Activated naive CD4-positive, alpha-beta T cell (primary cell): ENCODE measurements at places on chromosomes 1 and 21.

DNA sequence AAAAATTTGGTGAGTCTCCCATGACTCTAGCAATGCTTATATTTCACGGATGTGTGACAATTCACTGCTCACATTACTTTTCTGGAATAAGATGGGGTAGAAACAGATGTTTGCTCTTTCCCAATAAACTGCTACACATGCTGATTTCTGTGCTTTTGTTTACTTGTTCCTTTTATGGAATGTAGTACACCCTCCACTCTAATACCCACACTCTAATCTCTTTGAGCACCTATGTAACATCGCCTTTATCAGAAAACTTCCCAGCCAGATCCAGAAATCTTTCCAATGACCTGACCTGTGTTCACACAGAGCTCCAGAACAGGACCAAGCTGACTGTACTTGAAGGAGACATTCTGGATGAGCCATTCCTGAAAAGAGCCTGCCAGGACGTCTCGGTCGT, 4.2 kb downstream of the HSD3B2 start:
- DNase-seq, result no peak

- no peak for DNase-seq
Measured at GRCh38 chr21:17775431-17776126, 43.6 kb downstream of the C21orf91 start.

GRCh38 chr1:41720861-41721410, 197.8 kb downstream of the HIVEP3 start:
- DNase-seq, result no peak

- DNase-seq, result peak; percentile 46
Measured at GRCh38 chr1:225896937-225897549, 8.1 kb upstream of the LEFTY1 start.

DNA sequence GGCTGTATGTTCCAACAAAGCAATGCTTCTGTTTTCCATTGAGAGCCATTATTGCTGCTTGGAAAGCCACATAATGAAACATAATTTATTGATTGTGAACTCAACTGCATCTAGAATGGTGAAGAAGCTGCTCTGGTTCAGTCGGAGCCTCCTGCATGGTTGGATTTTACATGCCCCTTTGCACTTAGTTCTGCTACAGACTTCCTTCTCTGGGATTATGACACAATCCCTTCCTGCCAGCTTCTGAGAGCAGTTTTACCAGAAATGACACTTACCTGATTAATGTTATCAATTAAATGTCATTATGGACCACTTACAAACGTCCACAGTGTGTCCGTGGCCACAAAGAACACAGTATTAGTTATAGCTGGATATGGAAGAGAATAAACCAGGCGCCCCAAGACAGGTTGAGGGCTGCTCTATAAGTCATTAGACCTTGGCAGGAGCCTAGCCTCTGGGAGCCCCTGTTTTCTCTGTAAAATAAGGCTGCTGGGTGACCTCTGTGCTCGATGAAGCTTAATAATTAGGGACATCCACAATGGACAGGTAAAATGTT, 7.0 kb upstream of the CD58 start:
- DNase-seq, result no peak

- no peak for DNase-seq
Measured at GRCh38 chr1:8004803-8005573, 21.1 kb downstream of the ERRFI1 start.

DNA sequence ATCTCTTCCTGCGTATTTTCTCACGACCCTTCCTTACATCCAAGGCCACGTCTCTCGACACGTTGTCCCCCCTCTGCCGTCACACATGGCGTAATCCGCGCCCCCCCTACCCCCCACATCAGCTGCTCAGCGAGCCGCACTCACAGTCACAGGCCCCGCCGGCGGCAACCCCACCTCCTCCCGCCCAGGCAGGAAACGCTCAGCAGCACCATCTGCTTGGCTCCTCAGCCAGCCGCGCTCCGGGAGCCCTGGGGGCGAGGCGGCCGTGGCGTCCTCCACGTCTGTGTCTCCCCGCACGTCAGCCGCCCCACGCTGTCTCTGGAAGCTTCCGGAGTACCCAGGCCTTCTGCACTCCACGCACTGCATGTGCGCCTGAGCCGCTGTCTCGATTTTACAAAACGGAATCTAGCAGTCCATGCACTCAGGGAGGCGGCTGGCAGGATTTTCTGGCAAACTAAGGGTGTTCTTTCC, 64.6 kb downstream of the SIK1 start:
- peak; percentile 87 for DNase-seq

- DNase-seq, result no peak
Measured at GRCh38 chr1:241081473-241081872, 275.5 kb downstream of the RGS7 start.

DNA sequence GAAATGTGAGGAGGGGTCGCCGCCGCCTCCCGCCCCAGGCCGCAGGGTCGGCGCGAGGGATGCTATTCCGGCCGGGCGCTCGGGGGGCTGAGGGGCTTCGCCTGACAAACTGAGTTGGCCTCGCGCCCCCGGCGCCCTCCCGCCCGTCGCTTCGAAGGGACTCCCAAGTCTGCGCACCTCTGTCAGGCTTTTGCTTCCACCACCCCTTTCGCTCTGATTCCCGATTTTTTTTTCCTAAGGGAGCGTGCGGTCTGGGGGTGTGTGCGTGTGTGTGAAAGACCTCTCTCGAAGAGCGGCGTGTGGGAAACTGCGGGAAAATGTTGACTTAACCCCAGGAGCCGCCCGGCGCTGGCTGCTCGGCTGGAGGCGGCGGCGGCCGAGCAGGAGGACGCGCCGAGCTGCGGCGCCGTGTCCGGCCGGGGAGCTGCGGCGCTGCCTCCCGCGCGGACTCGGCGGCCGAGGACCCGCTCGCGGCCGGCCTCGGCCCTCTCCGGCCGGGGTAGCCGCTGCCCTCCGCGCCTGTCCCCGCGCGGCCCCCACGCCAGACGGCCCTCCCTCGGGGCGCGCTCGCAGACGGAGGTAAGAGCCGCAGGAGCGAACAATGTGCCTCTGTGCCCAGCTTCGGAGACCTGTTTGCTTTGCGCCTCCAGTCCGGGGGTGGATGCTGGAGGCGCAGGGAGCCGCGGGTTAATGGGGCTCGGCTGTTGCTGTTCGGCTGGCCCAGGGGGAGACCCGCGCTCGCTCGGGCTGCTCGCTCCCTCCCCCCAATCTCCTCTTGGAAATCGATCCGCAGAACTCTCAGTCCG, 1.1 kb downstream of the ADGRL2 start:
- DNase-seq, result no peak

DNA sequence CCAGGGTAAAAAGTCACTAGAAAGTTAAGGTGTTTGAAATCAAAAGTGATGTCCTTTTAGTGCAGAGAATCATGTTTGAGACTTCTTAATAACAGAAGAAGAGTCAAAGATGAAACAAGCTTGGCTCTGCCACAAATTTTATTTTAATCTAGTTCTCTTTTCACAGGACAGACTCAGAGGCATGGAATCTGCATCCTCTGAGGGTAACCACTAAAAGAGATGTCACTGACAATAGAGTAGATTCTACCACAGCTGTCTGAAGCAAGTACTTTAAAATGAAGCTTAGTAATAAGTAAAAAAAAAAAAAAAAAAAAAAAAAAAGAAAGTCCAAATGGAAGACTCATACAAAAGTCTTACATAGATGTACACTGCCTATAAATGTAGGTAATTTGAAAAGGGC, 519.7 kb upstream of the PRMT6 start:
- DNase-seq, result no peak

DNA sequence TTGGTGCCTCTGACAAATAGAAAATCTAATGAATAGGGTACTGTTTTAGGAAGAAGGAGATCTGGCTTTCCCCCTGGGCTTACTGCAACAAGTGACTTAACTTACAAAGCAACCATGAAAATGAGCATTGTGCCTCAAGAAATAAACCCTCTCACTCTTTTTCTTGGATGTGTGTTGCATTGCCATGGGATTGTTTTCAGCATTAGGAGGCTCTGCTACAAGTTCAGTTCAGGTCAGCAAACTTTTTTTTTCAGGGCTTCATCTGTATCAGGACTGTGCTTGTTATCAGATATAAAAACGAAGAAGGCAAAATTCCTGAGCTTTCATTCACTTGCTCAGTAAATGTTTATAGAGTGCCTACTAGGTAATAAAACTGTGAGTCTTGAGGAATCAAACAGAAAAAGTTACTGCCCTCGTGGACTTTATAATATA, 37.8 kb upstream of the DOCK7 start:
- DNase-seq, result no peak

GRCh38 chr1:31111290-31111951, 45.9 kb upstream of the PUM1 start:
- no peak for DNase-seq
